MCF 10A (cell line): ENCODE measurements at places on chromosomes 2 and 18. TPM values are rescaled to one million over a fixed set of nuclear protein-coding genes. Genes with fewer than 3 reads are reported as not detected.

DNA sequence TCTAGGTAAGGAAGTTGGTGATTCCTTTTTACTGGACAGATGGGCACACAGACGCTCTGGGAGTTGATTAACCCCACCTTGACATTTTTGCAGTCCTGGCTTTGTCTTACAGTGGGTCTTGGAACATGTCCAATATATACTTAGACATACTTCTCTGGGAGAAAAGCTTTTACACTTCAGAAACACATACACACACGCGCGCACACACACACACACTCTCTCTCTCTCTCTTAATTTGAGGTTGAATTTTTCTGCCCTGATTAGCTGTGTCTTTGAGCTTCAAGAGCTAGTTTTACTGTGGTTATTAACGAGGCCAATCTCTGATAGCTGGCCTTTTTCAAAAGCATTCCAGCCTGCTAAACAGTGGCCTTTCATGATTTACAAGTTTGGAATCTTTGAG, 215.0 kb downstream of the MYCN start:
- peaks cover 6% of the 10 kb centered on the region for H3K36me3 ChIP-seq
- no peak overlapping the region for H3K27ac ChIP-seq
- H3K27me3 ChIP-seq: no peaks in the 10 kb centered on the region
- no peaks in the 10 kb centered on the region for H3K4me1 ChIP-seq

- no peaks in the 10 kb centered on the region for H3K4me1 ChIP-seq
- peaks cover 12% of the 10 kb centered on the region for H3K27me3 ChIP-seq
Observed at GRCh38 chr2:231914077-231914690, 12.0 kb downstream of the NPPC start.

DNA sequence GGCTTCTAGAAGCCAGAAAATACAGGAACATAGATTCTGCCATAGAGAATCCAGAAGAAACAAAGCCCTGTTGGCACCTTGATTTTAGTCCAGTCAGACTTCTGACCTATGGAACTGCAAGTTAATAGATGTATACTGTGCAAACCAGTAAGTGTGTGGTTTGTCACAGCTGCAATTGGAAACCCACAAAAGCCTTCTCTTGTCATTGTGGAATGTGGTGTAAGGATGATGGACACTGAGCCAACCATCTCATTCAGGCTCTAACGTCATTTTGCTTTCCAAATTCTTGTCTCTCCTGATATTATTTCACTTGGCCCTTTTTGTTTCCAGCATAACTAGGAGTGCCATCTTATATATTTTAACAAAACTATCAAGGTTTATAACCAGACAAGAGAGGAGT, 369.5 kb upstream of the SMIM21 start:
- no peak for DNase-seq
- H3K27me3 ChIP-seq: no peaks in the 10 kb centered on the region
- no peaks in the 10 kb centered on the region for H3K4me1 ChIP-seq
- H3K4me3 ChIP-seq: no peak overlapping the region
- no peaks in the 10 kb centered on the region for H3K36me3 ChIP-seq
- no peak overlapping the region for H3K27ac ChIP-seq

- no peak overlapping the region for H3K4me3 ChIP-seq
- H3K27ac ChIP-seq: no peak overlapping the region
- H3K27me3 ChIP-seq: no peaks in the 10 kb centered on the region
- H3K4me1 ChIP-seq: no peaks in the 10 kb centered on the region
- no peak for DNase-seq
Observed at GRCh38 chr18:8911408-8912340, 190.8 kb upstream of the NDUFV2 start.

DNA sequence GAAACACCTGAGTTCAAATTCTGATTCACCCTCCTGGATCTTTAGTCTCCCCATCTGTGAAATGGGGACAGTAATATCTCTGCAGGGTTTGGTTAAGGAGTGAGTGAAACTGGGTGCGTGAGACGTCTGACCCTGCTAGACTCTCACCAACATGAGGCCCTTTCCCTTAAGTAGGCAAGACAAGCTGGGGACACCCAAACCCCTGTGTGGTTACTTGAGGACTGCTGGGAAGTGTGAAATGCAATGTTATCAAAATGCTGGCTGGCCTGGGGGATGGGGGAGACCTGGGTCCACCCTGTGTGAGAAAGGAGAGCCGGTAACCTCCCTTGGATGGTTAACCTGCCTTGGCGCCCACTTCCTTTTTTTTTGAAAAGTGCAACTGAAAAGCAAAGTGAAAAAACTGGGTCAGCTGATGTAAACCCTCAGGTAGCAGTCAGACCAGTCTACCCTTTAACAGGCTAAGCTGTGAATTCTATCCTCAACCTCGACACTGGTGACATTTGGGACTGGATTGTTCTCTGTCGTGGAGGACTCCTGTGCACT, 82.3 kb downstream of the INPP5D start:
- peaks cover 32% of the 10 kb centered on the region for H3K4me1 ChIP-seq
- peaks cover 53% of the 10 kb centered on the region for H3K36me3 ChIP-seq
- H3K27me3 ChIP-seq: no peaks in the 10 kb centered on the region
- no peak overlapping the region for H3K27ac ChIP-seq

GRCh38 chr18:33232318-33232626, 208.2 kb downstream of the CCDC178 start:
- H3K36me3 ChIP-seq: no peaks in the 10 kb centered on the region
- no peak overlapping the region for H3K4me3 ChIP-seq
- H3K27ac ChIP-seq: no peak overlapping the region
- DNase-seq: no peak
- H3K27me3 ChIP-seq: peaks cover 13% of the 10 kb centered on the region

DNA sequence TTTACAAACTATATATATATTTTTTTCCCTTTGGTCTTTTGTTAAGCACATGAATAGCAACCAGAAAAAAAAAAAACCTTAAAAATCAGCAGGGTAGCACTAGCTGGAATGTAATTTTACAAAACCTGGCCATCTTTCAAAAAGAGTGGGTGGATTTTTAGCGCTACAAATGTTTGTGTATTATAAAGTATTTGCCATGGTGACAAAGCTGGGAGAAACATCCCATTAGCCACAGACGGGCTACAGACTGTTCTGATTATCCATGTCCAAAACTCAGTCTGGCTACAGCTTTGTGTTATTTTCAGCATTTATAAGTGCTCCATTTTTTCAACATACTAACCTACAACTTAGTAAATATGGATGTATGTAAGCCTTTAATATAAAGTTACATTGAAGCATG, 249.5 kb upstream of the TANK start:
- H3K27me3 ChIP-seq: no peaks in the 10 kb centered on the region
- no peak overlapping the region for H3K27ac ChIP-seq
- H3K4me1 ChIP-seq: peaks cover 16% of the 10 kb centered on the region
- H3K4me3 ChIP-seq: no peak overlapping the region

- no peaks in the 10 kb centered on the region for H3K27me3 ChIP-seq
- no peak overlapping the region for H3K27ac ChIP-seq
- DNase-seq: no peak
- H3K4me3 ChIP-seq: no peak overlapping the region
Observed at GRCh38 chr2:224875841-224876240, 159.7 kb upstream of the CCDC195 start.

GRCh38 chr2:231099918-231100317, 24.9 kb downstream of the HTR2B start:
- H3K27ac ChIP-seq: peak overlapping the region; percentile 34
- H3K4me1 ChIP-seq: peaks cover 15% of the 10 kb centered on the region
- no peaks in the 10 kb centered on the region for H3K27me3 ChIP-seq

GRCh38 chr2:166017208-166017607, 63.6 kb upstream of the TTC21B start:
- H3K27ac ChIP-seq: no peak overlapping the region
- no peak overlapping the region for H3K4me3 ChIP-seq
- H3K36me3 ChIP-seq: no peaks in the 10 kb centered on the region
- DNase-seq: peak; percentile 4
- H3K27me3 ChIP-seq: peaks cover 51% of the 10 kb centered on the region

DNA sequence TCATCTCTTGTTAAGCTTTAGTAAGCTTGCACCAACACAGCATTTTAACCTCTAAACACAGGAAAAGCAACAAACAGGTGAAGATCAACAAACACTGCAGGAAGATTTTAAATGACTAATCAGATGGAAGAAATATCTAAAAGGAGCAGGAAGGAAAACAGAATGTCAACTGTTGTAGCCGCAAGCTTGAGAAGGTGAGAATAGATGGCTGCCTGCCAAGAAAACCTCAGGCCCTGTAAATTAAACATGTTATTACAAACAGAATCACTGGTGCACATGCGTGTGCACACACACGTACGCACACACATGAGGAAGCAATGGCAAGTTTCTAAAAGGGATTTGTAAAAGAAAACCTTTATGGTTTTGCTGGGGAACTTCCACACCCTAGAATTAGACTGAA, 257.8 kb upstream of the GALNT5 start:
- DNase-seq: peak; percentile 8
- H3K27me3 ChIP-seq: no peaks in the 10 kb centered on the region
- H3K36me3 ChIP-seq: peaks cover 4% of the 10 kb centered on the region
- H3K4me3 ChIP-seq: no peak overlapping the region
- peaks cover 5% of the 10 kb centered on the region for H3K4me1 ChIP-seq

GRCh38 chr18:36187826-36188721, 777 bp downstream of the MOCOS start:
- H3K27me3 ChIP-seq: no peaks in the 10 kb centered on the region
- peak overlapping the region; percentile 89 for H3K27ac ChIP-seq
- peak; percentile 95 for DNase-seq
- H3K4me1 ChIP-seq: peaks cover 34% of the 10 kb centered on the region
- peaks cover 29% of the 10 kb centered on the region for H3K36me3 ChIP-seq

DNA sequence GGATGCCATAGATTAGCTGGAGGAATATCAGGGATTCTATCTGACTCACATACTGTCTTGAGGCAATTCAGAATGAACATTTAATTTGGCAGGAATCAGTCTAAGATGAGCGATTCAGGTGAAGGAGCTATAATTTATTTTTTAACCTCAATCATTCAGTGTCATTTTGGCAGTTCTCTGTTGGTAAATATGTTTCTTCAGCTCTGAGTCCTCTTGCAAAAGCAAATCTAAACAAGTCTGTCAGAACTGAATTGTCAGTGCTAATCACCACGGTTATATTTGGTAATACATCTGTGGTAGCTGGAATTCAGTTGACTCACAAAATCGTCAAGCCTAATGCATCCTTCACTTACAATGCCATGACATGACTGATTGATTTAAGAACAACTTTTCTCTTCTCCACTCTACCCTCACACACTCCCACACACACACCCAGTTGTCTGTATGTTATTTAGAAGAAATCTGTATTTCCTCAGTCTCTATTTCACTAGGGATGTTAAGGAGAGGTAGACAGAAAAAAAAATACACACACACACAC, 516.6 kb upstream of the NXPH2 start:
- no peak overlapping the region for H3K4me3 ChIP-seq
- no peak for DNase-seq
- H3K27me3 ChIP-seq: peaks cover 4% of the 10 kb centered on the region
- H3K4me1 ChIP-seq: no peaks in the 10 kb centered on the region
- H3K36me3 ChIP-seq: no peaks in the 10 kb centered on the region

- no peak for DNase-seq
- H3K36me3 ChIP-seq: no peaks in the 10 kb centered on the region
- H3K4me1 ChIP-seq: no peaks in the 10 kb centered on the region
- peaks cover 52% of the 10 kb centered on the region for H3K27me3 ChIP-seq
- no peak overlapping the region for H3K4me3 ChIP-seq
Observed at GRCh38 chr18:42745171-42745570, 370.3 kb downstream of the RIT2 start.

- peaks cover 26% of the 10 kb centered on the region for H3K36me3 ChIP-seq
- peaks cover 37% of the 10 kb centered on the region for H3K4me1 ChIP-seq
- H3K27me3 ChIP-seq: no peaks in the 10 kb centered on the region
- H3K27ac ChIP-seq: peak overlapping the region; percentile 96
Observed at GRCh38 chr2:43484323-43484930, 111.4 kb downstream of the THADA start.

DNA sequence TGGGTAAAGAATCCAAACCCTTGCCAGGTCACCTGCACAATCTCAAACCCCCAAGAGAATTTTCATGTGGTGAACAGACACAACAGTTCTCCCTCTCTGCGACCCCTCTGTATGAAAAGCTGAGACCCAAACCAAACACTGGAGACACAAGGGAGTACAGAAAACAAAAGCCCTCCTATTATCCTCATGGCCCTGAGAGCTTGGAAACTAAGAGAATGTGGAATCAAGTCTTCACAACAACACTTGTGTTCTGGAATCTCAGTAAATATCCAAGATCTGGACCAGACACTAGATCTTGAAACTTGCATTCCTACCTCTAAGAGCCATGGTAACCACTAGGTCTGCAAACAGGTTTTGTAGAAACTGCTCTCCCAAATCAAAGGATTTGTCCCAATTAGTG, 50.1 kb upstream of the CCDC150 start:
- no peak for DNase-seq
- peaks cover 16% of the 10 kb centered on the region for H3K4me1 ChIP-seq
- no peak overlapping the region for H3K27ac ChIP-seq
- H3K4me3 ChIP-seq: no peak overlapping the region
- H3K36me3 ChIP-seq: peaks cover 11% of the 10 kb centered on the region
- H3K27me3 ChIP-seq: no peaks in the 10 kb centered on the region

The SLC1A4 gene
- total RNA-seq: 29.6 and 36.0 TPM in 2 replicates

The CIB4 gene
- total RNA-seq: not detected in 2 replicates

The TGIF1 gene
- 161 and 172 TPM in 2 replicates for total RNA-seq

The SP5 gene
- not detected in 2 replicates for total RNA-seq

The FOXD4L1 gene
- 0.63 and 0.98 TPM in 2 replicates for total RNA-seq

The SLC5A7 gene
- total RNA-seq: not detected in 2 replicates
